ENCODE measurements at places on chromosomes 2 and 18.

- DNase-seq: no peak
Measured at GRCh38 chr2:237572742-237573101, 6.3 kb downstream of the PRLH start.

DNA sequence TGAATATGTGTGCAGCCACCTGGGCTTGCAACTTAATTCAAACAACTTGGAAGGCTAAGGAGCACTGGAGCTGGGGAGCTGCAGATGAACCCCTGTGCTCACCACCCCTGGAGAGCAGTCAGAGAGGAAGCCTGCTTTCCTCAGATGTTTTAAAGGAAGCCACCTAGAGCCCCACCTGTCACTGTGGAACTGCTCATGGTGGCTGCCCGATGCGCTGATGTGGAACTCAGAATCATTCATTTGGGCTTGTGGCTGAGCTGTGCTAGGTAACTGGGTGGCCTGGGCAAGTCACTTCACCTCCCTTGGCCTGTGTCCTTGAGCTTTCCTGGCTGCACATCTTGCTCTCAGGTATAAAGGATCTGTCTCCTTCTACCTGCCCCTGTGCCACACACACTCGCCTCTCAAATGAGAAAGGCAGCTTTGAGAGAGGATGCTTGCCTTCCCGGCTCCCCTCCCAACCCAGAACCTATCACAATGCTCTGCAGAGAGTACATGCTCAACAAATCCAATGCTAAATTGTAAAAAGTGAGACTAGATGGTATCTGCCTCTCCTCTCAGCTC, 41.3 kb downstream of the BCL11A start:
- DNase-seq: no peak

GRCh38 chr2:229087267-229087666, 183.8 kb downstream of the PID1 start:
- no peak for DNase-seq

DNA sequence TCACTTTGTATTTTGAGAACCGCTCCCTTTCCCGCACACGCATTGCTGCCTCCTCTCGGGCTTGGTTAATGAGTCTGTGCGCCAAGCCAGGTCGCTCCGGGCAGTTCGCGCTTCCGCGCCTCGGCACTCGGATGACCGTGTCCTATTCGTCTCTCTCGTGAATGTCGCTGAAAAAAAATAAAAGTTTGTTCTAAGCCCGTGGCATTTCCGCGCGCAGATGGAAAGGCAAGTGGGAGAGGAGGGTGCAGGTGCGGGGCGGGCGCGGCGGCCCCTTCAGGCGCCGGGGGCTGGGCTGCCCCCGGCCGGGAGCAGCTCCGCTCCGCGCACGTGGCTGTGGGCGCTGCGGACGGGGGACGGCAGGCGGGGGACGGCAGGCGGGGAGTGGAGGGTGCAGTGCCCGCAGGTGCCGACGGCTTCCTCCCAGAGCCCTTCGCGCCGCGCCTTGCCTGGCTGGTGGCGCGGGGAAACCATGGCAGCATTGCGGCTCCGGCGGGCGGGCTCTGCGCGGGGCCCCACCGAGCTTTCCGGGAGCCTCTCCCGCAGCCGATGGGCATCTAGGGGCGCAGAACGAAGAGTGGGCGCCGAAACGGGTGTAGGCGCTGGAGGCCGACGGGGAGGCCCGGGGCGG, 159.6 kb upstream of the SIX2 start:
- DNase-seq: no peak

DNA sequence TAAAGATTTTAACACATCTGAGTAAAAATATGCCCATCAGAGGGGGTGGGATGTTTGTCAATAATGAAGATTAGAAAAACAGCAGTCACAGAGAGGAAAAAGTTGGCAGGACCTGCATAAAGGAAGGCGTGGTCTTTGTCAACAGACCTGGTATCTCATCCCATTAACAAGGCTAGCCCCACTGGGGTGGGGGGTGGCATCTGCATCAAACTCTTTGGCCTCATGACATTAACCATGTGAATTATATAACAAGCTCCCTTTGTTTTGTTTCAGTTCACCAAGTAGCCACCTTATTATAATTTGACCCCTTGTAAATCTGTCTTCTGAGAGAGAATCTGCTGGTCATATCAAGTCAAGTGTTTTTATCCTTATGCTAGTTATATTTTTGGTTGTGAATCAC, 28.8 kb downstream of the NEMP2 start:
- no peak for DNase-seq

GRCh38 chr2:186460465-186460864, 25.6 kb upstream of the ZC3H15 start:
- no peak for DNase-seq

DNA sequence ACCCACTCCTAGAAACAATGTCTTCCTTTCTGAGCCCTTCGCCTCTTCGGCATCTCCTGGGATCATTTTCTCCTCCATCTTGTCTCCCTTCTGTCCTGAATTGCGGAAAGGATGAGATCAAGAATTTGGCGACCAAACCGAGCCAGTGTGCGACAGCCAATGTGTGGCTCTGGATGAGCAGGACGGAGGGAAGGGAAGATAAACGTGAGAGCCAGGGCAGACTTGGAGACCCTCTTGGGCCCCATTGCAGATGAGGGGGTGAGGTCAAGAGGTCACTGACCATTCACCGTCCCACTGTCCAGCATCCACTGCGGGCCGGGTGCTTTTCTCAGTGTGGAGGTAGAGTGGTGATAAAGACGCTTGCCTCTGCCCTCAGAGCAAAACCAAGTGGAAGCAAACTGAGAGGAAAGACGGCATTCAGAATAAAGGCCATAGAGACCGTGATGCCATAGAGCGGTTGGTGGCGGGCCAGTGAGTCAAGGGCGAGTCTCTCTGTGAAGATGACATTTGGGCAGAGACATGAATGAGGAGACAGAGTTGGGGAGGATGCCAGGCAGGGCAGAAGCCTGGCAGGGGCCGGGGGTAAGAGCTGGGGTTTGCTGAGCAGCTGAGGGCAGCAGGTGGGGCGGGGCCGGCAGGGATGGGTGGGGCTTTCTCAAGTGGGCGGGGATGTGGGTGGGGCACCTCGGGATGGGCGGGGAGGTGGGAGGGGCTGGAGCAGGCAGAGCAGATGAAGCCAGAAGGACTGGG, 55.6 kb downstream of the ACAA2 start:
- no peak for DNase-seq

DNA sequence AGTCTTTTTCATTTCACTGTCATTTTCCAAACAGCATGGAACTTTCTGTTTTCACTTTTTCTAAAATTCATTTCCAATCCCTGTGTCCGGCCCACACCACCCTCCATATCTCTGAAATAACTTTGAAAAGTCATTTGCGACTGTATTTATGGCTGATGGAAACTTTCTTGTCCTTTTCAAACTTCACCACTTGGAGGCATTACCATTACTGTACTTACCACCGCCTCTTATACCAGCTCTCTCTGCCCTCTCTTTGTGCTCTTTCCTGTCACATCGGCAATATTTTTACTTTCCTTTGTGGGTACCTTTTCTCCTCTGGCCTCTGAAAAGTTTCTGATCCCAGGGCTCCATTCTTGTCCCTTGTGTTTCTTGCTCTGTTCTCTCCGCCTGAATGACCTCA, 39.5 kb upstream of the IL1RL1 start:
- no peak for DNase-seq

- no peak for DNase-seq
Measured at GRCh38 chr2:241490825-241491506, 17.4 kb downstream of the STK25 start.

DNA sequence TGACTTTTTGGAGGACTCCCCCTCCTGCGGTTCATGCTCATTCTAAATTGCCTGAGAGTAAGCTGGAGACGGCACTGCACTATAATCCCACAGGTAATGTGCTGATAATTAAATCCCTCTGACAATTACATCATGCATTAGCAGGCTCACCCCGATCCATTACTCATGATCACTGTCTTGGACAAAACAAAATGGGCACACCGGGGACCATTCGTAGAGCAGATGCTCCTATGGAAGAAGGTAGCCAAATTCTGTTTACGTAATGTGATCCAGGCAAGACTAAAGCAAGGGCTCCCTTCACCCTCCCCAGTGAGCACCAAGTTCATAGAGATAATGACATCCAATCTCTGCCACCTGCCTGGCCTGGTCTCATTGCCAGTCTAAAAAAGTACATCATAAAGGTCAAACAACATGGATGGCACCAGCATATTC, 657.1 kb upstream of the SOX11 start:
- DNase-seq: no peak

GRCh38 chr2:175169191-175169590, 1.2 kb upstream of the ATF2 start:
- DNase-seq: no peak

- no peak for DNase-seq
Measured at GRCh38 chr2:190344276-190344827, 963 bp downstream of the INPP1 start.

- no peak for DNase-seq
Measured at GRCh38 chr2:238743243-238744065, 104.4 kb upstream of the TWIST2 start.

GRCh38 chr2:34808426-34808825, 1209.3 kb upstream of the FAM98A start:
- no peak for DNase-seq

DNA sequence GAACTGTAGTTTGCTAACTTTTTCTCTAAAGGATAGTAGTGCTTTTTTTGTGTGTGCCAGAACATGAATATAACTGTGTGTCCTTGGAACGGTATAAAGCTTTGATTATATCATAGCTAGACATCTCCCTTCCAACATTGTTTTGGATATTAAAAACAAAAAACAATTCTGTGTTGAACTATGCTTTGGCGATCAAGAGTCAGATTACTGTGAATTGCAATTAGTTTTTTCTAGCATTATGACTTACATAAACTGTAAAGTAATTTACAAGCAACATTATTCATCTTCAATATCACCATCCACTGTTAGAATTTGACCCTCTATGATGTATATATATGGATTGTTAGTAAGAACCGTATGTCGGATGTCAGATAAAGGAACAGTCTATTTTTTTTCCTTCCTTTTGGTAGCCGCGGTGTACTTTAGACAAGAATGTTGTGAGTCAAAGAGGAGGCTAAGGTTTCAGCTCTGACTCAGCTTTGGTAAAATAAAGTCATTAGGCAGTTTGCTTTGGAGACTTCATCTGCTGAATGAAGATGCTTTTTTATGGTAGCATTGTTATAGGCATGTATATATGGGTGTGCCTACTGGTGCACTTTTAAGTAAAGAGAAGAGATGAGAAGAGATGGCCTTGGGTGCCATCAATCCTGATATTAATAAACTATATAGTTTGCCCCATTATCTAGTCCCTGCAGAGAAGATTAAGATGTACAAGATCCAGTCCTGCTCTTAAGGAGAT, 76.4 kb downstream of the LTBP1 start:
- DNase-seq: no peak

Measured in stimulated activated CD8-positive, alpha-beta memory T cell treated with anti-CD3 and anti-CD28 coated beads, Interleukin-2, amount 100 ng/mL, for 1 hour (primary cell).